Left lung (tissue), 14 donors: ENCODE measurements at places on chromosomes 16 and 17.
A peak's percentile ranks its signal among the peaks of the same experiment; 100 is the strongest.

DNA sequence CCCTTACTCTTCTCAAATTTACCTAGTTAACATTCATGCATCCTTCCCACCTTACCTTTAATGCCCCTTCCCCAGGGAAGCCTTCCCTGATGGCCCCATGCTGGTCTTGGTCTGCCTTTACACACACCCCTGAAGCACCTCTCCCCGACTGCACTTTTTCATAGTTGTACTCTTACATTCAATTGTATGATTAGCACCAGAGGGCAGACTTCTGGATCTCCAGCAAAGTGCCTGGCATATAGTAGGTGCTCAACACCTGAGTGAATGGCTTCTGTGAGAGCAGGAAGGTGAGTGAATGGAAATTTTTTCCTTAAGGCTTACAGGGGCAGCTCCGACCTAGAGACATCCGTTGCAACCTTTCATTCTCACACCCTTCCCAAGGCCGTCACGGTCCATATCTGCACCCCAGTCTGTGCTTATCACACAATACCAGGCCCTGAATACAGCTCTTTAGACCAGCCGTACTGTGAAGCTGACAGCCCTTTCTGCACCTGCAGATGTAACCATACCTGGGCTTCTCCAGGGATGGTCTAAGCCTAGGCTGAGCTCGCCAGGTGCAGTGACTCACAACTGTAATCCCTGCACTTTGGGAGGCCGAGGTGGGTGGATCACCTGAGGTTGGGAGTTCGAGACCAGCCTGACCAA is 4.4 kb downstream of the PGAP3 start:
- H3K27me3 ChIP-seq: no peaks in the 10 kb centered on the region
- no peak overlapping the region for H3K4me3 ChIP-seq
- peaks cover 32% of the 10 kb centered on the region for H3K36me3 ChIP-seq
- H3K27ac ChIP-seq: no peak overlapping the region
- DNase-seq: no peak

DNA sequence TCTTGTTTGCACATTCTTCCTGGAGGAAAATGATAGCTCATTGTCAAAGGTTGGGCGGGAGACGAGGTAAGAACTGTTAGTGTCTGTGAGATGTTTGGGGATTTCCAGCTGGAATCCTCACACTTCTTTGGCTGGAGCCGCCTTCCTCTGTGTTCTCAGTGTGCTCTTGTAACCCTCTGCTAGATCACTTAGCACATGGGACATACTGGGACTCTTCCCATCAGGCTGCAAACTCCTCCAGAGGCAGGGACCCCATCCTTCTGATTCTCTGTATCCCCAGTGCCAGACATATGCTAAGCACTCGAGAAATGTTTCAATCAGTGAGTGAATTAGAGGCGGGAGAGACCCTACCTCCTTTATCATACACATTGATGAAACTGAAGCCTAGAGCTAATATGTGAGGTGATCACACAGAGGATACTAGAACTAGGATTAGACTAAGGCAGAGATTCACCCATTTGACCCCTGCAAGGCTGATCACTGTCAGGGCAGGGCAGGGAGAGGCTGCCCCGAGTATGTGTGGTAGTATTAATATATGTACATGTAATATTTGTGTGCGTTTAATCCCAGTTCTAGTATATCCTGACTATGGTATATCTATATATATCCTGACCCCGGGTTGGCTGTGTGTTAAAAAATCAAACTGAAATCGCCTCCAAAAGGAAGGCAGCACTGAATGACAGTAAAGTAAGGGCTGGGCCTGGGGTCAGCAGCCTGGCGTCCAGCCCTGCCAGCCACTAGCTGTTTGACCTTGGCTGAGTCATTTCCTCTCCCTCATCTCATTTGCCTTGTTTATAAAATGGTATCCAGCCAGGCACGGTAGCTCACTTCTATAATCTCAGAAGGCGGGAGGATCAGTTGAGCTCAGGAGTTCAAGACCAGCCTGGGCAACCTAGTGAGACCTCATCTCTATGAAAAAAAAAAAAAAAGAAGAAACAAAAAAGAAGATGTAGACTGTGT is 75.5 kb upstream of the TBX2 start:
- no peak for DNase-seq
- peak overlapping the region; percentile 66 for H3K27ac ChIP-seq
- peaks cover 18% of the 10 kb centered on the region for H3K4me1 ChIP-seq
- H3K36me3 ChIP-seq: no peaks in the 10 kb centered on the region
- H3K4me3 ChIP-seq: no peak overlapping the region
- H3K27me3 ChIP-seq: no peaks in the 10 kb centered on the region

DNA sequence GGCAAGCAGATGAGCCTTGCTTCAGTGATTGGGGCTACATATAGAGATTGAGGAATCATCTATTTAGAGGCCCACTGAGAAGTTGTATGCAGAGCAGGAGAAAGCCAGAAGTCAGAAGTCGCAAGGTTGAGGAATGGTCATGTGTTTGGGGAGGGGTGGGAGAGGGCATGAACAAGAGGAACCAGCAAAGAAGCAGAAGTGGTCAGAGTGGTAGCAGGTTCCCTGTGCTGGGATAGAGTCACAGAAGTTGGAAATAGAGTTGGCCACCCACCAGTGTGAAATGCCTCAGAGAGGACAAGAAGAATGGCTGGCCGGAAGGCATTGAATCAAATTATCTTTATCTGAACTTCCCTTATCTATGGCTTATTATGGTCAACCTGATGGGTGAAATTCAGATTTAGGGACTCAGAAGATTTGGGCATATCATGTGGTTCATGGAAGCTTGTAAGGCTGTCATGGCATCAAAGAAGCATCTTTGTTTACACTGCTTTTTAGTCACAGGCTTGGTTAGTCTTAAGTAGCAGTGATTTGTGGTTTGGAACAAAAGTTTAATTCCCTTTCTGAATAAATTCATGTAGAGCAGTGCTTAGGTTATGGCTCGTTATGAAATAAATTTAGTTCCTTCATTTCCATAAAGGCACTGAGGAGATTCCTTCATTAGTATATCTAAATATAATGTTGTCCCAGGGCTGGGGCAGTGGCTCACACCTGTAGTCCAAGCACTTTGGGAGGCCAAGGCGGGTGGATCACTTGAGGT is 19.7 kb downstream of the MAP3K3 start:
- peak; percentile 13 for DNase-seq
- no peaks in the 10 kb centered on the region for H3K36me3 ChIP-seq
- H3K27me3 ChIP-seq: no peaks in the 10 kb centered on the region
- H3K4me3 ChIP-seq: no peak overlapping the region

DNA sequence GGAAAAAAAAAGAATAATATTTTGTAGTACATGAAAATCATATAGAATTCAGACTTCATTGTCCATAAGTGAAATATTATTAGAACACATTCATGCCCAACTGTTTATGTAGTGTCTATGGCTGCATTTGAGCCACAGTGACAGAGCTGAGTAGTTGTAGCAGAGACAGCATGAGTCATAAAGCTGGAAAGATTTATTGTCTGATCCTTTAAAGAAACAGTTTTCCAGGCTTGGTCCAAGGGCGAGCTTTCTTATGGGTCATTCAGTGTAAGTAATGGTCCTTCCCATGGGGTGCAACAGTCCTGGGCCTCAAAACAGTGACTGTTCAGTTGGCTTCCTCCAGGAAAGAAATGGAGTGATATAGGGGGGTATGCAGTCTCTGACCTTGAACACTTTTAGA is 260.2 kb downstream of the HS3ST4 start:
- H3K27ac ChIP-seq: no peak overlapping the region
- no peak for DNase-seq
- no peaks in the 10 kb centered on the region for H3K36me3 ChIP-seq

- DNase-seq: no peak
- H3K27me3 ChIP-seq: no peaks in the 10 kb centered on the region
- H3K36me3 ChIP-seq: no peaks in the 10 kb centered on the region
- no peak overlapping the region for H3K4me3 ChIP-seq
- no peak overlapping the region for H3K27ac ChIP-seq
- H3K4me1 ChIP-seq: no peaks in the 10 kb centered on the region
Observed at GRCh38 chr16:68519225-68519745, 19.8 kb upstream of the ZFP90 start.

DNA sequence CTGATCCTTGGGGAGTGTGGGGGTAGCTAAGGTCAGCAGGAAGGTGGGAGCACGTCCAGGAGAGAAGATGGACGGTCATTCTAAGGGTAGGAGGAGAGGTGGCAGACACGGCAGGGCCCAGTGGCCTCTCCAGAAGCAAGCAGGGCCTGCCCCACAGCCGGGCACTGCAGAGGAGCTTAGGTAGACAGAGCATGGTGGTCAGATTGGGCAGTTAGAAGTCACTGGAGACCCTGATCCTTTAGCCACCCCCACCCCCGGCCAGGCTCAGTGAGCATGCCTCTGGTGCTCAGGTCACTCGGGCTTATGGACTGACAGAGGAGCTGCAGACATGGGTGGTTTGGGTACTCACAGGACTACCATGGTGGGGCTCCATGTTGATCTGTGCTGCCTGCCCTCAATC is 26.3 kb downstream of the NLRP1 start:
- no peaks in the 10 kb centered on the region for H3K4me1 ChIP-seq
- H3K36me3 ChIP-seq: no peaks in the 10 kb centered on the region
- H3K27me3 ChIP-seq: no peaks in the 10 kb centered on the region
- H3K4me3 ChIP-seq: no peak overlapping the region
- no peak for DNase-seq
- H3K27ac ChIP-seq: no peak overlapping the region

GRCh38 chr17:40113907-40114245 is 7.9 kb upstream of the MSL1 start:
- peaks cover 60% of the 10 kb centered on the region for H3K4me1 ChIP-seq
- no peak for DNase-seq
- peak overlapping the region; percentile 92 for H3K27ac ChIP-seq
- H3K27me3 ChIP-seq: no peaks in the 10 kb centered on the region
- H3K36me3 ChIP-seq: no peaks in the 10 kb centered on the region

- H3K27ac ChIP-seq: no peak overlapping the region
- no peaks in the 10 kb centered on the region for H3K36me3 ChIP-seq
- peaks cover 7% of the 10 kb centered on the region for H3K4me1 ChIP-seq
- DNase-seq: no peak
- H3K27me3 ChIP-seq: no peaks in the 10 kb centered on the region
- H3K4me3 ChIP-seq: no peak overlapping the region
Observed at GRCh38 chr17:57552114-57552624, 192.9 kb downstream of the CCDC182 start.

GRCh38 chr17:58165981-58166380 is 801 bp upstream of the OR4D2 start:
- no peak overlapping the region for H3K4me3 ChIP-seq
- H3K4me1 ChIP-seq: no peaks in the 10 kb centered on the region
- no peak overlapping the region for H3K27ac ChIP-seq
- DNase-seq: no peak
- H3K27me3 ChIP-seq: peaks cover 21% of the 10 kb centered on the region

- peak overlapping the region; percentile 75 for H3K27ac ChIP-seq
- no peaks in the 10 kb centered on the region for H3K36me3 ChIP-seq
- no peak for DNase-seq
- H3K4me1 ChIP-seq: peaks cover 4% of the 10 kb centered on the region
Observed at GRCh38 chr16:73172241-73172972, 124.5 kb upstream of the ZFHX3 start.

DNA sequence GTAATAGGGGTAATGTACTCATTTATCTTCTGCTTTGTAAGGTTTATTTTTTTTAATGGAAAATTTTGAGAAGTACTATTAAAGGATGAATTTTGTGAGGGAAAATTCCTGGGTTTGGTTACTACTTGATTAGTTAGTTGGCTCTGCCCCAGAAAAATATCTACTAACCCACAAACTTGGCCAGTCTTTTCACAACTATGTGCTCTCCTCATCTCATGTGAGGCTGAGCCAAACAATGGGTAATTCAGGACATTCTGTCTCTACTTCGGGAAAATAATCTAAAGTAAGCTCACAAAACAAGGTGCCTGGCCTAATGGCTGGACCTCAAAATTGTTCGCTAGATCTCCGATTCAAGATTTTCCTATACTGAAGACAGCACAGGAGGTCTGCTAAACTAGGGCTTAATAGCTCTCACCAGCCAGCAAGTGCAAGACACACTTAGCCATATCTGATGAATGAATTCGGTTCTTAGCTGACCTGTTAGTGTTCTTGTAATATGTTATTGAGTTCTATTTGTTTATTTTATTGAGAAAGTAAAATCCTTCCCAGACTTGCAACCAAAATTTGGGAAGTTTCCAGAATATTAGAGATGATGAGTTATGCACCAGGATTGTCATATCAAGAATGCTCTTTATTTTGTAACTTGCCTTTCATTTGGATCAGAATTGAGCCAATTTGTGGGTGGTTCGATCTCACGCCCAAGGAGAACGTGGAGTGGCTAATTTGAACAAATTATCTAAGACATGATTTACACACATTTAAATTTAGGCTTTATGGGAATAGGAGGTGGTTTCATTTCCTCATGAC is 5.7 kb downstream of the KCNJ16 start:
- no peaks in the 10 kb centered on the region for H3K36me3 ChIP-seq
- H3K4me3 ChIP-seq: no peak overlapping the region
- H3K27me3 ChIP-seq: no peaks in the 10 kb centered on the region

DNA sequence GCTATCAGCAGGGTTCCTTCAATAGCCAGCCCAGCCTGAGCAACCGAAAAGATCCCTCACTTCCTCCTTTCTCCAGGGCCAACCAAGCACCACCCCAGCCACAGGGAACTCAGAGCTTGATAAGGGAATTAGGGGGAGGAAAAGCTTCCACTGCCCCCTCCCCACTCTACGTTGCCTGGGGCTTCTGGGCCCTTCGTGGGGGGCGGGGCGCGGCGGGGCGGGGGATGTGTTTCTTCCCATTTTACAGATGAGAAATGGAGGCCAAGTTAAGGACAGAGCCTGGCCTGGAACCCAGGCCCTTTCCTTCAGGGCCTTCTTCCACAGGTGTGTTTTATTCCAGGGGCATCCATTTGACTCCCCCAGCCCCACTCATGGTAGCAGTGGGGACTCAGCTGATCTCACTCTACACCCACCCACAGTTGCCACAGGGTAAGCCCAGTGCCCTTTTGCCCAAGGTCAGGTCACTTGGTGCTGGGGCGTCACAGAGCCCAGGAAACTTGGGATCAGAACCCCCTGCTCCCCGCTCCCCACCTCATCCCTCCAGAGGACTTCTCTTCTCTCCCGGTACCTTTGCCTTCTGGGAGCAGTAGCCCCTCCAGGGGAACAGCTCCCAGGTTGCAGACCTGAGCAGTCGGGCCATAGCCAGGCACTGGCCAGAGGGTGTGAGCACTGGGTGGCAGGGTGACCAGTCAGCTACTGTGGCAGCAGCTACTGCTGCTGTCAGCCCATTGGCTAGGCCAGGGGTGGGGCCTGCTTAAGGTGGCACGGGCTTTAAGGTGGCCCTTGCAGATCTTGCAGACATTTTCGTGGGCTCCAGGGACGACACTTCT is at the start of gene LDHD:
Gene LDHD (minus strand): TSS at position 700 of the 830 bp plus-strand sequence. CDS start 60 bp downstream, at position 640.
- H3K27ac ChIP-seq: peak within 1 kb of the TSS; percentile 39
- peak within 1 kb of the TSS; percentile 46 for H3K4me3 ChIP-seq
- no peaks in the 10 kb centered on the region for H3K36me3 ChIP-seq
- H3K27me3 ChIP-seq: no peaks in the 10 kb centered on the region
- peaks cover 30% of the 10 kb centered on the region for H3K4me1 ChIP-seq
- DNase-seq: peak; percentile 94

- no peaks in the 10 kb centered on the region for H3K4me1 ChIP-seq
- peak; percentile 53 for DNase-seq
- H3K4me3 ChIP-seq: no peak overlapping the region
- H3K27me3 ChIP-seq: peaks cover 4% of the 10 kb centered on the region
Observed at GRCh38 chr17:78442648-78443218, 64.3 kb downstream of the PGS1 start.

GRCh38 chr16:64903770-64904169 is 218.1 kb downstream of the CDH11 start:
- H3K4me1 ChIP-seq: no peaks in the 10 kb centered on the region
- H3K36me3 ChIP-seq: no peaks in the 10 kb centered on the region

GRCh38 chr17:40864661-40865390 is 2.2 kb downstream of the KRT12 start:
- no peak overlapping the region for H3K27ac ChIP-seq
- H3K4me1 ChIP-seq: no peaks in the 10 kb centered on the region
- no peak for DNase-seq

- no peak overlapping the region for H3K4me3 ChIP-seq
- DNase-seq: no peak
- no peak overlapping the region for H3K27ac ChIP-seq
- no peaks in the 10 kb centered on the region for H3K36me3 ChIP-seq
Observed at GRCh38 chr17:78057113-78057740, 71.3 kb downstream of the TMC6 start.
